ENCODE measurements at places on chromosomes 1 and 21.

GRCh38 chr1:164475834-164476233 lies 83.2 kb upstream of the PBX1 start:
- no peak for DNase-seq

- no peak for DNase-seq
Measured at GRCh38 chr1:230031131-230031530, 35.9 kb upstream of the GALNT2 start.

DNA sequence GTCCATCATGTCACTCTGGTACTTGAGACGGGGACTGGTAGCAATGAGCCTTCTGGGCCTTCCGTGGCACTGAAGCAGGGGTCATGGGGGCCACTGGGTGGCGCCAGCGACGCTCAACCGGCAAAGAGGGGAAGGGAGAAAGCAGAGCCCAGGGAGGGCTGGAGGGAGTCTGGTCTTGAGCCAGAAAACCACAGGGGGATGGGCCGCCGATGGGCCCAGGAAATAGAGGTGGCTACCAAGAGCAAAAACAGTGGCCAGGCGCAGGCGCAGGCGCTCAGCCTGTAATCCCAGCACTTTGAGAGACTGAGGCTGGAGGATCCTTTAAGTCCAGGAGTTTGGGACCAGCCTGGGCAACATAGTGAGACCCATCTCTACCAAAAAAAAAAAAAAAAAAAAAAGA lies 21.8 kb downstream of the EXOC8 start:
- no peak for DNase-seq

GRCh38 chr1:212688341-212689047 lies 11.1 kb downstream of the BATF3 start:
- DNase-seq = no peak

GRCh38 chr1:226638001-226638601 lies 89.5 kb downstream of the STUM start:
- no peak for DNase-seq

GRCh38 chr1:18703041-18703621 lies 72.5 kb downstream of the PAX7 start:
- no peak for DNase-seq

GRCh38 chr1:228510803-228511413 lies 23.7 kb downstream of the RNF187 start:
- DNase-seq = no peak

DNA sequence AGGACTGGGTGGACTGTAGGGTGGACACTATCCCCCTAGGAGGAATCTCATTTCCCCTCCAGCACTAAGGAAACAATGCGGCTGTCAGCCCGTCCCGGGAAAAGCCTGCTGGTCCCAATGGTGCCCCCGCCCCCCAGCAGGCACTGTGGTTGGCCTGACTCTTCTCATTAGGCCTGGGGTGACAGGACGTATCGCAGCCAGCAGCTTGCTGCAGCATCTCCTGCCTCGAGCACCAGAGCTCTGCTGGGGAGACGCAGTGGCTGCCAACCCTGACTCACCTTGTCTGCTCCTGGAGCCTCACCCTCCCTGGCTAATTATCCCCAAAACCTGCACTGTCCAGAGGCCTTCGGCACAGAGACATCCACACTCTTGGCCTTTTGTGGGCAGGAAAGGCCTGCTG lies 115.1 kb upstream of the GJB5 start:
- no peak for DNase-seq

DNA sequence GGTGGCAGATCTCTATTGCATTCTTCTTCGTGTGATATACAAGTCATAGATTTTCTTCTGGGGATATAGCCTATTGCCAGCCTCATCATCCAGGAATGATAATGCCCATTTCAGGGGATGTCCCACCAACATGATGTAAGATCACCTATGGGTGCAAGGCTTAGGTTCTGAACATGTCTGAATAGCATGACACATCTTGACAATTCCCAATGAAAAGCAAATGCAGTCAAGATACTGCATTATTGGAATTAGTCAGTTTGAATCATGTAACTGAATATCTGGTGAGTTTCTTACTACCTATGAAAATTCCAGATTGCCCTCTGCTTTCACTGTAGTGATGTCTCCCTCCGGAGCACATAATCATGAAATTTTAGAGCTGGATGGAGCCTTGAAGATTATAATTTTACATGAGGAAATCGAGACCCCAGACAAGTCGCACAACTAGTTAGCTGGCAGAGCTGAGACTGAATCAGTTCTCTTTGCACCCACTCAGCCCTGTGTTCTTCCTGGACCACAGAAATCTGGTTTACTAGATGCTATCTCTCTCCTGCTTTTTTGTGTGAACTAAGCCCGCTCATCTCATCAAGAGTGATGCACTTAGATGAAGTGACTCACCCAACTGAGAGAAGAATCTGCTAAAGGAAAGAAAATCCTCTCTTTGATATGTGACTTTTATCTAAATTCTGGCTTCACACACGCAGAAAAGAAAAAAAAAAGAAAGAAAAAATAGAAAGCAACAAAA lies 65.0 kb downstream of the WDR64 start:
- peak; percentile 3 for DNase-seq

- no peak for DNase-seq
Measured at GRCh38 chr1:1452882-1453281, 3.4 kb downstream of the ATAD3C start.

DNA sequence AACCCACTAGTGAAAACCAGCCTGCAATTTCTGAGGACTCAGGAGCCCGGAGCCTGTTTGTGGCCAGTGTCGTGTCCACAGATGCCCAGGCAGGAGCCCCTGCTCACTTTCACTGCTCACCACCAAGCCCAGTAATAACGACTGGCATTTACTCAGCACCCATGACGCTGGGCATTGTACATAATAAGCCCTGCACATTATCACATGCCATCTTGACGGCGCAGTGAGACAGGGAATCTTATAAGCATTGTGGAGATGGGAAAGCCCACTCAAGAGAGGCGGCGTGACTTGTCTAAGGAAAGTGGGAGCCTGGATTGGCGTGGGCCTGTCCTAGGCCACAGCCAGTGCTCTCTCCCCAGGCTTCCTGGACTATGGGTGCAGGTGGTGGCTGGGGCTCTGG lies 28.8 kb upstream of the PEF1 start:
- DNase-seq = no peak

All from astrocyte (in vitro differentiated cells and primary cell).